ENCODE measurements at places on chromosomes 2 and 18. TPM values are rescaled to one million over a fixed set of nuclear protein-coding genes. Genes with fewer than 3 reads are reported as not detected.

GRCh38 chr2:135851858-135852257, 14.9 kb upstream of the LCT start:
- H3K36me3 ChIP-seq, result peaks cover 74% of the 10 kb centered on the region
- H3K27ac ChIP-seq, result no peak overlapping the region
- no peak overlapping the region for H3K4me3 ChIP-seq
- H3K27me3 ChIP-seq, result no peaks in the 10 kb centered on the region

VWA3B gene
- not detected for total RNA-seq

DNA sequence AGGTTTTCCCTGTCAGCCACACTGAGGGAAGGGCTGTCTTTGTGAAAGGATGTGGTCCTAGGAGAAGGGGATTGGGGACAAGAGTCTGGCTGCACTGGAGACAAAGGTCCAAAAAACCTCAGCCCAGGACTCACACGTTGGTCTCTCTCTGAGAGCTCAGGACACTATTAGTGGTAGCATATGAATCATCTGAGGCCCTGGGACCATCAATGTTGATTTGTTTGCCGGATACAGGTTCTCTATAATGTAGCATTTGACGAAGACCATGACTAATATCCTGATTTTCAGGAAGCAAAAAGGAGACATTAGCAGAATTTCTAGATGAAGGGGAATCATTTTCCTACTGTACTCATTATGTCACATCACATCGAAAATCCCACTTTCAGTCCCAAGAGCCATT, 22.2 kb upstream of the DNAH6 start:
- H3K27me3 ChIP-seq, result no peaks in the 10 kb centered on the region
- no peak overlapping the region for H3K4me3 ChIP-seq
- H3K4me1 ChIP-seq, result no peaks in the 10 kb centered on the region
- H3K36me3 ChIP-seq, result no peaks in the 10 kb centered on the region
- no peak overlapping the region for H3K27ac ChIP-seq

SLC4A3 gene
- total RNA-seq, result 8.7 TPM

MRPL44 gene
- 47.6 TPM for total RNA-seq
